Hematopoietic multipotent progenitor cell treated with erythropoietin and hydrocortisone succinate and interleukin-3 and kit ligand, for 6 days (in vitro differentiated cells): ENCODE measurements at places on chromosomes 3 and 15.

GRCh38 chr3:74599564-74599963, 14.9 kb downstream of the CNTN3 start:
- no peak for DNase-seq

- DNase-seq, result no peak
Observed at GRCh38 chr3:61601831-61602230, 40.5 kb downstream of the PTPRG start.

DNA sequence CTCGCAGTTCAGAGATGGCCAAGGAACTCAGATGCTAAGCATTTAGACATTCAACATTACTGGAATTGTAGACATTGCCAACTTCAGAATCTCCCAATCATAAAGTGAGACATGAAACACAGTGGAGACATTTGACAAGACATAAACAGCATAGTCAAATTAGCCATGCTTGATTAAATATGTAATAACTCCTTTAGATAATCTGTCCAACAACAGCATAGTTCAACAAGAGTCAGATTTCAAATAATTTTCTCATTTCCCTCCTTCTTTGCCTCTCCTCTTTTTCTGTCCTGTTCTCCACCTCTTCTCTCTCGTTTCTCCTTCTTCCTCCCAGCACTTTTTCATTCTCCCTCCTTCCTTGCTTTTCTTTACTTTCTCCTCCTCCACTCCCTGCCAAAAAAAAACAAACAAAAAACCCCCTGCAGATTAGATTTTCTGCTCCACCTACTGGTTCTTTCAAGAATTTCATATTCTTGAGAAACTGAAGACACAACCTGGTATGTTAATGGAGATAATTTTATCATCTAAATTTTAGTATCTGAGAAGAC, 20.2 kb downstream of the CPOX start:
- peak; percentile 71 for DNase-seq

DNA sequence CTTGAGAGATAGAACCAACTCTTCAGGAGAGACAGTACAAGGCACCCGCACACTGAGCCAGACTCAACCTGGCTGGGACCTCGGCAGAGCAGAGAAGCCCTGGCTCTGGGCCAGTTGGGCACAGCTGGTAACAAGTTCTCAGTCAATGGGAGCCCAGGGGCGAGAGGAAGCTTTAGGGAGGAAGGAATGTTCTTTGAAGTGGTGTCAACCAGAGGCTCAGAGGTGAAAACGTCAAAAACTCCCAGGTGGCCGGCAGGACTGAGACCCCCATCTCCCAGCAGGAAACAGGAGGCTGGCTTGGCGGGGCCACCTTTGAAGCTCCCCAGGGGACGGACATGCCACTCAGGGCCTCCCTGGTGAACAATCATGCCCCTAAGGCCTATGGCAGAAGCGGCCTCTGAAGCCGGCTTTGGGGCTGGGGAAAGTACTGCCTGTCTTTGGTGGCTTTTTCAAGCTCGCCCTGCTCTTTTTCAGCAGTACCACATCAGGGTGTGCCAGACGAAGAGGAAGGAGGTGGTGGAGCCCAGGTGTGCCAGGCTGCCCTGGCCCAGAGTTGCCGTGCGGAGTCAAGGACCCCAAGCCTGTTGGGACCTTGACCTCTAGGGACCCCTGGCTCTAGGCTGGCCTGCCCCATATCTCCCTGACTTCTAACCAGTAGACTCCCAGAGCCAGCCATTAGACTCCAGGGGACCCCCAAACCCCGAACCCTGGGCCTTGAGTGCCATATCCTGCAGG, 16.7 kb upstream of the TBC1D21 start:
- DNase-seq, result no peak

- DNase-seq, result no peak
Observed at GRCh38 chr3:124599147-124599765, 131.0 kb upstream of the UMPS start.

DNA sequence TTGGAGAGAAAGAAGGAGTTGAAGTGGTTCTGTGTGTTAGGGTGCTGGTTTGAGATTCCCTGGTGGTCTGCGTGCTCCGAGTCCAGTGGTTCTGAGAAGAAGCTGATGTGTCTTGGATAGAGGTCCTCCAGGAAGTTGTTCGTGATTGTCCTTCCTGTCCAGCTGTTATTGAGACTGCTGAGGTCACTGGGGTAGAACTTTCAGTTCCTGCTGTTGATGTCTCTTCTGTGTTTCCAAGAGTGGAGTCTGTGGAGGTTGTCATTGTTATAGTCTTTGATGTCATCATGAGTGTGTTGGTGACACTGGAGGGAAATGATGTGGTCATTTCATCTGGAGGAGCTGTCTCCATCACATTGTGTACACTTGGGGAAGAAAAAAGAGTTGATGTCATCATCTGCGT, 20.8 kb downstream of the MUC4 start:
- DNase-seq, result no peak

DNA sequence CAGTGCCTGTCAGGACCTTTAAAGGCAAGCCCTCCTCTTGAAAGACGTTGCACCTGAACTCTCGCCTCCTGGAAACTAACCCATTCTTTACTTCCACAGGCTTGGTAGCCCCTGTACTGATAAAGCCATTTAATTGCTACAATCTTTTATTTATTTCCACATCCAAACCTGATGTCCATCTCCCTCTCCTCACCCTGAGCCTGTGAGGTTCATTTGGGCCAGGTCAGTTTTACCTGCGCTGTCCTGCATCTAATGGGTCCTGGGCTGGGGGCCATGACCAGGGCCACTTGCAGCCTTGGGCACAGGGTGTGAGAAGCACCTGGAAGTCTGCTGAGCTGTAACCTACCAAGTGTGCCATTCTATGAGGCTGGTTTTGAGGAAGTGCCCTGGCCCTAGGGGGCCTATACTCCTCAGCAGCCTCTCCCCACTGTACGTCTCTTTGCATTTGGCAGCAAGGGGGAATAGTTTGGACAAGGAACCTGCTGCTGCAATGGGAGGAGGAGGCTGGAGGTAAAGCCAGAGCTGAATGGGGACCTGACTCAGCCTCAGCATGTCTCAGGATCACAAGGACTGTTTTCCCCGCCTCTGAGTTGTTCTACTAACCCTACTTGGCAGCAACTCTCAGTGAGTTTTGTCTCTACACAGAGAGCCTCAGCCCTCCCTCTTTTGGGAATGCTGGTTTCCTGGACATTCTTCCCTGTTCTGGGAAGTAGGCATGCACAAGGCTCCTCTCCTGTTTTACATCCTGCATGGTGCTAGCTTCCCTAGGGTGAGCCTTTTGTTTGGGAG, 53.8 kb downstream of the WDR76 start:
- no peak for DNase-seq

DNA sequence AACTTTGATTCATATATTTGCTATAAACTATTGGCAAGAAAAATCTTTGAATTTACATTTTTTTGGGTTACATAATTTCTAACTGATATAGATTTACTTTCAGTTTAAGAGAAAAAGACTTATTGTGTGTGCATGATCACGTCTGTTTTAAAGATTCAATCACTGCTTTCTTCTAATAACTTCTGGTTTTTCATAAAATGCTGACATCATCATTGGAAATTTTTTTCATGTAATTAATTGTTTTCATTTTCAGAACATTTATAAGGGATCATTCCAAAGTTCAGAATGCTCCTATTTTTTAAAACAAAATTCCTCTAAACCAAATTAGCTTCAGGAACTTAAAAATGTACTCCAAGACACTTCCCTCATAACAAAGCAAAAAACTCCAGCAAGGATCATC, 500.7 kb upstream of the GBE1 start:
- no peak for DNase-seq

DNA sequence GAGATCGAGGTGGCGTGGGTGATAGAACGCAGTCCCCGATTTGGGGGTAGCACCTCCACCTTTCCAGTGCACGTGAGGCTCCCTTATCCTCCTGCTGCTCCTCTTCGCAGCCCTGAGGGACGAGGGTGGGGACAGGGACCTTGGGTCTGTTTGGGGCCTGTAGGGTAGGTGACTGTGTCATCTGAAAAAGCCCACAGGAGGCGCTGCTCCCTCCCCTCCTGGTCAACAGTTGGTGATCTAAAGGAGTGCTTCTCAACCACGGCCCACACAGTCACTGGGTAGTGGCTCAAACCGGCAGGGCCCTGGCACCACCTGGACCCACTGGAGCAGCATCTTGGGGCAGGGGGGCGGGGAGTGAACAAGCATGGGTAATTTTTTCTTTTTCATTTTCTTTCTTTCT, 7.1 kb downstream of the LRRK1 start:
- peak; percentile 16 for DNase-seq

DNA sequence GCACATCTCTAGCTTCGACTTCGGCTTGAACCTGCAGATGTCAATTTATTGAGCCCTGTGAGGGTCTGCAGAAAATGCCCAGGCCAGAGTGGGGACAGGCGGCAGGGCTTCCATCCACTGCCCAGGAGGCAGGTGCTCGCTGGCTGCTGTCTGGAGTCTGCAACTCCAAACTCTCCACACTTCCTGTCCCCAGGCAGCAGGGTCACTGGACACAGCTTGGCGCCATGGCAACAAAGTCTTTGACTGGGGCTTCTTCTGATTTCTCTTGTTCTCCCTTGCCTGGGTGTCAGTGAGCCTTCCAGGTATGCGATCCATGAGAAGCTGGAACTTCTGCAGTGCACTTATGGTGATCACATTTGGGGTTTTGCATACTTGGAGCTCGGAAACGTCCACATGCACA, 33.5 kb downstream of the SV2B start:
- DNase-seq, result no peak

- peak; percentile 68 for DNase-seq
Observed at GRCh38 chr3:151265866-151266265, 12.5 kb downstream of the P2RY14 start.

DNA sequence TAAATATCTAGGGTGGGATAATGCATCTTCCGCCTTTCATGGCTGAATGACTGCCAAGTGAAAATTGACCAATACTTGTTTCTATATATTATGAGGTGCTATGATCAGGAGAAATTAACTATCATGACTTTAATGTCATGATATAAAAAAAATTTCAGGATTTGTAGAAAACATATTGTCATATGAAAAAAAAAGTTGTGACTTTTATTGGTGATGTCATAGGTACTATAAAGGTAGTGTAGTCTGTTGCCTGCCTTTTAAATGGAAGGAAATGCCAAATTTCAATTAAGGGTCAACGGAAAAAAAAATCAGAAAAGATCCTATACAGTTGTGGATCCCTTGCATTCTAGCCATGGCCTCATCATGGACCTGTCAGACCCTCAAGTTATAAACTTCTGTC, 15.5 kb downstream of the LRRC3B start:
- DNase-seq, result no peak

- DNase-seq, result peak; percentile 71
Observed at GRCh38 chr15:42059661-42060476, 34.5 kb downstream of the PLA2G4D start.

DNA sequence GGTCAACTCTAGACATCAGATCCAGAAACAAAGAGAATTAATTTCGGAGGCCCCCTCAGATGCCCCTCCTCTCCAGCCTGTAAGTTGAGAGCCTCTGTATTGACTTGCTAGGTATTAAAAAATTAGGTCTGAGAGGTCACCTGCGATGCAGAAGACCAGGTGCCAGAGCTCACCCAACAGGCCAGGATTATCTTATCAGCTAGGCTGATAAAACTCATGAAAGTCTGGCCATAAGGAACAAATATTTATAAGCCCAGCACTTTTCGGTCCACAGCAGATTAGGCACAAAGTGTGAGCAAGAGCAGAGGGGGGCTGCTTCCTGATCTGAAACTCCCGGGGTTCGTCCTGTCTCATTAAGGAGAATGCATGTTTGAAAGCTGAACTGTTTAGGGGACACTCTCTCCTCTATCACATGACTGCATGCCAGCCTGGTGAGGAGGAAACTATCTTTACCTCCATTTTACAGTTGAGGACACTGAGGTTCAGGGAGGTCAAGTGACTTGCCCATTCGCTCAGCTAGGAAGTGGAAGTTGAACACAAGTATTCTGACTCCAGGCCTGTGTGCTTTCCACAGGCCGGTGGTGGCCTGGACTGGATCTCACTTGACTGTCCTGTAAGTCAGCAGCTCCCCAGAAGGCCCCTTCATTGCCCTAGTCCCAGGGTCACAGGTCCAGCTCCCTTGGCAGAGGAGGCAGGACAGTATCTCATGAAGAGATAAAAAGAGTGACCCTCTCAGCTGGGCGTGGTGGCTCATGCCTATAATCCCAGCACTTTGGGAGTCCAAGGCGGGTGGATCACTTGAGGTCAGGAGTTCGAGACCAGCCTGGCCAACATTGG, 39.6 kb upstream of the MAGEF1 start:
- DNase-seq, result no peak

- DNase-seq, result no peak
Observed at GRCh38 chr3:160538895-160539294, 26.5 kb downstream of the KPNA4 start.

- no peak for DNase-seq
Observed at GRCh38 chr3:153617463-153617862, 455.4 kb downstream of the RAP2B start.

DNA sequence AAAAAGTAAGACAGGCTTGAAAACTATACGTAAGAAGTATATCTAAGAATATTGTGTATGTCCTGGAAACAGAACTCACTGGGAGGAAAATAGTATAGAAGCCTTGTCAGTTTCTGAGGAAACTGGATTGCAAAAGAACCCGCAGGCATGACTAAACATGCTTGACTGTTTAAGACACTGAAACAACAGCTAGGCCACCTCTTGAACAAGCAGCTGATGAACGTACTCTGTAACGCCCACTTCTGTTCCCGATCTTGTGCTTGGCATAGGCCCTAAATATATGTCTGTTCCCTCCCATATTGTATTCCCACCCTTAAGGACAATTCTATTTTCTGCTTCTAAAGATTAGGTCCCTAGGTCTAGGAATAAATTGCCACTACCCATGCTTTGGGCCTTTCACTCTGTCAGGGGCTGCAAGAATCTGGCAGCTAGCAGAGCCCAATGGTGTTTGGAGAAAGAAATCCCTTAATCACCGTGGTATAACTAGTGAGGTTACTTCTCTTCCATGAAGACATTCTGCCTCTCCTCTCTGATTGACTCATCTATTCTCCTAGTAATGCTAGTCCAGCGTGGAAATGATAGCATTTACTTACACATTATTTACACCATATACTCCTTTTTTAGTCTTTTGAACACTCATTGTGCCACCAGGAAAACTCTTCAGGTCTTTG, 46.2 kb downstream of the CD200 start:
- DNase-seq, result peak; percentile 76

GRCh38 chr3:103614719-103615118, 1179.9 kb downstream of the ZPLD1 start:
- no peak for DNase-seq

DNA sequence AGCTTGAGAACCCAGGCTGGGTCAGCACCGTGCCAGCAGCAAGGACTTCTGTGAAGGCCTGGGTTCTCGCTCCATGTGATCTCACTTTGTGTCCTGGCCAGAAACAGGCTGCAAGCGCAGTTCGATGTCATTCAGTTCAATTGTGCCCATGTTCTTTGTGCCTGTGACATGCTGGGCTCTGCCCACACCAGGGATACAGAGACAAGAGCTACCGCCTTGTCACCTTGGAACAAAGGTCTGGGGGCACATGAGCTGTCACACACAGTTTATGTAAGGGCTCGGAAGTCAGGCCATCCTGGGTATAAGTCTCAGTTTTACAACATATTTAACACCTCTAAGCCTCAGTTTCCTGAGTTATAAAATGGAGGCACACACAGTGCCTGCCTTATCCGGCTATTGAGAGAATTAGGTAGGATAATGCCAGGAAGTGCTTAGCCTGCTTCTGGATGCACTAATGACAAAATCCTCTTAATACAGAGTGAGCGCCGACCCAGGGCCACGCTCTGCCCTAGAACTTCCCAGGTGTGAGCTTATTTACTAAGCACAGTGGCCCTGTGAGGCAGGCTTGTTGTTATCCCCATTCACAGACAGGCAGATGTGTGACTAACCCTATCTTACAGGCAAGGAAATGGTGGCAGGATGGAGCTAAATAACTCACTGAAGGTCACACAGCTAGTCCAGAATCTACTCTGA, 50.4 kb upstream of the LIMD1 start:
- DNase-seq, result no peak
